BJ (cell line): ENCODE measurements at places on chromosomes 4 and X.

- no peak for DNase-seq
Observed at GRCh38 chr4:4288098-4288497, 1.9 kb downstream of the LYAR start.

- DNase-seq: no peak
Observed at GRCh38 chr4:146135941-146136340, 39.6 kb upstream of the LSM6 start.

DNA sequence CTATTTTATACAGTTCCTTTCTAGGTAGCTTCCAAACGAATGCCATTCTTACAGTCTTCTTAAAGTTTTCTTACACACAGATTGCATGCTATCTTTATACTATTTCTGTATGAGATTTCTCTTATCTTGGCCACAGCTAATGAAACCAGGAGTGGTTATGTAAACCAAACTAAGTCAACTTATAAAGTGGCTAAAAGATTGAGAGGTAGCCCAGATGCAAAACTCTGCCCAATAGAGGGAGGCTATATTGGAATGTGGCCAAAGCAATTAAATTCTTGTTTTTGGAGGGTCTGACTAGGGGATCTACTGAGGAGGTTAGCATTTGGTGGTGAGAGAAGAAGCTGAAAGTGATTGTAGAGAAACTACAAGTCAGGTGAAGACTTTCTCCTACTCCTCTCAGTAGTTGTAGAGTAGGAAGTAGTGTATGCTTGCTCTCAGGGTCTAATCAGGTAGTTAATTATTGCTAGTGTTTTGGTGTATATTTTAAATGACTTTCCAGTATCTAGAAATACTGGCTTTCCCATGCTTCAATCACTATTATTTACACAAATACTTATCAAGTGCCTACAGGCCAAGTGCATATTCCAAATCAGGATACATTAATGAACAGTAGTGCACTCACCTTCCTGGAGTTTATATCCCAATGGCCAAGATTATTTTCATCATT, 104.2 kb upstream of the HPGD start:
- DNase-seq: no peak

DNA sequence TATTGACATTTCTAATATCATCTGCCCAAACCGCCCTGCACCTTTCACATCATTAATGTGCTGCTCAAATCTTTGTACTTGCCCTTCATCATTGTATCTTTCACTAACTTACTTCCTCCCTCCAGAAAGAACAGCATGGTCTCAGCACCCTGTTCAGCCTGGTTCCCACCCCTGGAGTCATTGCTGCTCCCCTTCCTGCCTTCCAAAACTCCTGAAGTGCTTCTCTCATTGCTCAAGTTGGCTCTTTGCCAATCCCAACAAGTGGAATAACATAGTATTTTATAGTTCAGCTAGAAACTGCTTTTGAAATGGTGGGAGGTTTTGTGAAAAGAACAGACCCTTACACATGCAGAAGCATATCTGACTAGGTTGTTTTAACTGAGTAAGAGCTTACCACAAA, 14.0 kb upstream of the TTC29 start:
- no peak for DNase-seq

DNA sequence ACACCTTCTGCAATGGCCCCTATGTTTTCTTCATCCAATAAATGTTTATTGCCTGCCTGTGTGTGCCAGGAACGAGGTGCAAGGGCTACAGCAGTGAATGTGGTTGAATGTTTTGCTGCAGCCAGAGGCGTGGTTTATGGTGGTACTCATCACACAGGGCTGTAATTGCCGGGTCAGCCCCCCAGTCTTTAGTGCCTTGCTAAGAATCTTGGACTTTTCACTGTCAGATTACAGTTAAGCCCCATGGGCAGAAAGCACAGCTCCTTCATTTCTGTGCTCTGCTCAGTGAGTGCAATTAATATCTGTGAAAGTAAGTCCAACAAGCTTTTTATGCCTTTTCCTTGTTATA, 67.8 kb downstream of the TAPT1 start:
- no peak for DNase-seq

- no peak for DNase-seq
Observed at GRCh38 chr4:75285837-75286236, 228.4 kb downstream of the RCHY1 start.

DNA sequence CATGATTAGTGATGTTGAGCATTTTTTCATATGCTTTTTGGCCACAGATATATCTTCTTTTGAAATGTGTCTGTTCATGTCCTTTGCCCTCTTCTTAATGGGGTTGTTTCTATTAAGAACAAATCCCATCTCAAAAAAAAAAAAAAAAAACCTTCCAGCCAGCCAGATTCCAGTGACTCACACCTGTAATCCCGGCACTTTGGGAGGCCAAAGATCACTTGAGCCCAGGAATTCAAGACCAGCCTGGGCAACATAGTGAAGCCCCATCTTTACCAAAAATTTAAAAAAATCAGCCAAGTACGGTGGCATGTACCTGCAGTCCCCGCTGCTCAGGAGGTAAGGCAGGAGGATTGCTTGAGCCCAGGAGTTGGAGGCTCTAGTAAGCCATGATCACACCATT, 5.1 kb downstream of the RAB33B start:
- no peak for DNase-seq

- DNase-seq: no peak
Observed at GRCh38 chr4:100294356-100294755, 104.1 kb upstream of the DDIT4L start.

DNA sequence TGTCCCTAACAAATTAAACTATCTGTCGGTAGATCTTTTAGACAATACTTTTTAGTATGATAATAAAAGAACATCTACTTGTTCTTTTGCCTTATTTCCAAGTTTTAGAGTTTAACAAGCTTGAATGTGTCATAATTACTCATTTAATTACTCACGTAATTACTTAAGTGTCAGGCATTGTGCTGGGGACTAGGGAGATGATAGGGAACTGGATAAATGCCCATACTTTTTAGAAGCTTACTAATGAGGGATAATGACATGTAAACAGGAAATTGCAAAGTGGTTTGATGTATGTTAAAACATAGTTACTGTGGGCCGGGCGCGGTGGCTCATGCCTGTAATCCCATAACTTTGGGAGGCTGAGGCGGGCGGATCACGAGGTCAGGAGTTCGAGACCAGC, 158.3 kb downstream of the DMD start:
- no peak for DNase-seq

- DNase-seq: no peak
Observed at GRCh38 chr4:146379744-146380143, 142.0 kb downstream of the SLC10A7 start.

DNA sequence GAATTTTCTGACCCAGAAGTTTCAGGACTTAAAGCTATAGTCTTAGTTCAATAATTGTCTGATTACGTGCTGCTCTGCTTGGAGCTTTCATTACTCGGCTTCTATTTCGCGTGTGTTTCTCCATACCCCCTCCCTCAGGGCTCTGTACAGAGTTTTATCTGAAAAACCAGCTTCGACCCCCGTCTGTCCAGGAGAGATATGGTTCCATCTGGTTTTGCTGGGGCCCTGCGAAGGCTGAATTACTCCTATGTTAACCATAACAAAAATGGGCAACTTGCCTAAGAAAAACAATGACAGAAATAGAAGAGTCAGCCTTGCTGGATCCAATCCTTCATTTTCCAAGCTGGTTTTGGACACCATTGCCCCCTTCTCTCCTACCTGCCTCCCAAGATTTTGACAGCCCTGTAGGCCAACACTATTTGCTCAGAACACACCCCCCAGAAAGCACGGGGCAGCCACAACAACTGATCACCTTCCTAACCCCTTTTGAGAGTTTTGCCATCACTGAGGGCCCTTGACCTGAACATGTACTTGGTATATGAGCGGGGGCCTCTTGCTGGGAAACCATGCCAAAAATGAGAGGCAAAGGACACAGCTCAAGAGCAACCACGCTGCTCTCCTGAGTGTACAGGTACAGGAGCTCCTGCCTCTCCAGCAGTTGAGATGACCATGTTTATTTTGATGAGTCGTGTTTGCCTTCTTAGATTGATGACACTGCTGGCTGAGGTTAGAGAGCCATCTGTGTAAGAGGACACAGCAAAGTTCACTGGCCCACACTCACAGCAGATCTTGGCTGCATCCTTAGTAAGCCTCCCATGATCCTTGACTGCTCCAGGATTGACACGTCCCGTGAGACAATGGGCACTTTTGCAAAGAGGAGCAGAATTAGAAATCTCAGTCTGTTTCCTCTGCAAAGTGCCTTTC, 36.2 kb upstream of the ATP6AP2 start:
- no peak for DNase-seq

DNA sequence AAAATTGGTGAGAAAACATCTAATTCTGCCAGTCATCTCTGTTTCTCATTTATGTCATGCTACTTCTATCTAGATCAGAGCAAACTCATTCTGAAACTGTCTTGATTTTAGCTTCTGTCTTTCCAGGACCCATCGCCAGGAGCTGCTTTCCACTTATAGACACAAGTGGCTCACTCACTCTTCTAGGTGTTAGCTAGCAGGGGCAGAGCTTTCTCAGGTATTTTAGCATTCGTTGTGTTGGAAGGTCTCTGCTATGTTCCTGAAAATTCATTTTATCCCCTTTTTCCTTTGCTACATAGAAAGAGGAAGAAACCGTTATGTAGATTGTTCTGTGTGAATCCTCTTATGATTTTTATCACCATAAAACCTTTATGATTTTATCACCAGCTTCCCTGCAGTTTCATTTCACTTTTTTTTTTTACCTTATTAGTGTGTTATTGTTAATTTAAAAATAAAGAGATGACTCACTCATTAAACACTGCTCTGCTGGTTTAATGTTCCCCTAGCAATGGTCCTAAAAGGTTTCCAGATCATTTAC, 246.6 kb upstream of the AADAT start:
- no peak for DNase-seq

DNA sequence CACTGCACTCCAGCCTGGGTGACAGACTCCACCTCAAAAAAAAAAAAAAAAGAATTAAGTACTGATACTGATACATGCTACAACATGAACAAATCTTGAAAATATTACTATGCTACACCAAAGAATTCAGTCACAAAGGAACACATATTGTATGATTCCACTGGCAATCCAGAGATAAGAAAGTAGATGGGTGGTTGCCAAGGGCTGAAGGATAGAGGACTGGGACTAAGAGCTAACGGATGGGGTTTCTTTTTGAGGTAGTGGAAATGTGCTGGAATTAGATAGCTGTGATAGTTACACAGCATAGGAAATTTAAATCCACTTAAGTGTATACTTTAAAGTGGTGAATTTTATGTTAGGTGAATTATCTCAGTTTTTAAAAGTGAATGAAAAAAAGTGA, 12.5 kb downstream of the ATP11C start:
- no peak for DNase-seq

DNA sequence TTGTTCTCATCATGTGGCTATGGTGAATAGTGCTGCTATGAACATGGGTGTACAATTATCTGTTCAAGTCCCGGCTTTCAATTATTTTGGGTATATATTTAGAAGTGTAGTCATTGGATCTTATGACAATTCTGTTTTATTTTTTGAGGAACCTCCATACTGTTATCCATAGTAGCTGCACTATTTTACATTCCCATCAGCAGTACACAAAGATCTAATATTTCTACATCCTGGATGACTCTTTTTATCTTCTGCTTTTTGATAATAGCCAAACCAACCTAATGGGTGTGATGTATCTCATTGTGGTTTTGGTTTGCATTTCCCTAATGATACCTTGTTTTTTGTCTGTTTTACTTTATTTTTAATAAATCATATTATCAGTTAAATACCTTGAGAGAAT, 12.9 kb upstream of the IL13RA1 start:
- no peak for DNase-seq
